ENCODE measurements at places on chromosomes 3 and 15. TPM values are rescaled to one million over a fixed set of nuclear protein-coding genes. Genes with fewer than 3 reads are reported as not detected.

GRCh38 chr15:101657968-101658784 lies 6.0 kb upstream of the TM2D3 start:
- DNase-seq, result no peak

DAPK2 gene
- 29.6 TPM for total RNA-seq

GRCh38 chr15:68776477-68777270 lies 44.0 kb downstream of the ANP32A start:
- no peak for DNase-seq

GRCh38 chr3:7565574-7565973 lies 704.7 kb downstream of the GRM7 start:
- DNase-seq, result no peak

- DNase-seq, result no peak
Observed at GRCh38 chr3:31530960-31531335, 1.8 kb upstream of the STT3B start.
